ENCODE measurements at places on chromosomes 12 and 14. TPM values are rescaled to one million over a fixed set of nuclear protein-coding genes. Genes with fewer than 3 reads are reported as not detected.

- no peak for DNase-seq
Measured at GRCh38 chr14:93962701-93963601, 13.4 kb downstream of the ASB2 start.

DNA sequence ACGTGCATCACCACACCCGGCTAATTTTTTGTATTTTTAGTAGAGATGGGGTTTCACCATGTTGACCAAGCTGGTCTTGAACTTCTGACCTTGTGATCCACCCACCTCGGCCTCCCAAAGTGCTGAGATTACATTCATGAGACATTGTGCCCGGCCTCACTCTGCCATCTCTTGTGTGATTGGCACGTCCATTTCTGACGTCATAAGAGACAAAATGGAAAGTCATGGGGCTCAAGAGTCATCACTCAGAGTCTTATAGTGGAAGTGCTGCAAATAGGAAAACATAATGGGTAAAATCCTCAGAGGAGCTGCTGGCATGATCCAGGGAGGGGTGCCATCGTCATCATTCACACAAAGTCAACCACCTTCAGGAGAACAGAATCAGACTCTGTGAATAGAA lies 54.2 kb upstream of the GPATCH2L start:
- DNase-seq = no peak

DNA sequence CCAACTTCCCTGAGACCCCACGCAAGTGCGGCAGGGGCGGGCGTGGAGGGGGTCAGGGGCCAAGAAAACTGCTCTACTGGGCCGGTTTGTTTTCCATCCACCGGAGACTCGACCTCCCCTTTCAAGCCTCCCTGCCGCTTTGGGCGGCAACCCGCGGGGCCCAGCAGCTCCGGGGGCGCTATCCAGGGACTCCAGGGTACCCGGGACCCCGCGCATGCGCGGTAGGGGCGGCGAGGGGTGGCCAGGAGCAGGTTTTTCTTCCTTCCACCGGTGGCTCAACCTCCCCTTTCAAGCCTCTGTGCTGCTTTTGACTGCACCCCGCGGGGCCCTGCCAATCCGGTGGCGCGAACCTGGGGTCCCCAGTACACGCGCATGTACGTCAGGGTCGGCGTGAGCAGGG lies 323.5 kb downstream of the ALG10 start:
- no peak for DNase-seq

- no peak for DNase-seq
Measured at GRCh38 chr12:90978117-90978770, 23.3 kb upstream of the CCER1 start.

- DNase-seq = no peak
Measured at GRCh38 chr12:6887460-6887859, 14.4 kb upstream of the SPSB2 start.

GRCh38 chr12:9118158-9118557 lies 2.4 kb upstream of the A2M start:
- no peak for DNase-seq

DNA sequence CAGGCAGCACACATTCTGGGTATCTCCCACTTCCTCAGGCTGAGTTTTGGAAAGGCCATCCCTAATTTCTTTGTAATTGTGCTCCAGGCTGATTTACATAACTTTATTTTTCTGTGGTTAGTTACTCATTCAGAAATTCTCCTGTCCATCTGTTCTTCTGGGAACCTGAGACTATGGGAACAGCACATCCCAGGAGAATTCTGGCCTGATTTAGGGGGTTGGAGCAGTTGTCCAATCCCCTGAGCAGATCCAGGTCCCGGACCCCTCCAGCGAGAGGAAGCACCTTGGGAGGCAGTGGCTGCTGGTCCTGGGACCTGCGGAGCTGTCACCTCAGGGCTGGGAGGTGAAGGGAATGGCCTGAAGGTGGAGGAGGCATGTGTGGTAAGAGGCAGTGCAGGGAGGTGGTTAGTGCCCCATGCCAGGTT lies 40.4 kb downstream of the TSPAN9 start:
- no peak for DNase-seq

- no peak for DNase-seq
Measured at GRCh38 chr14:68230202-68230949, 410.8 kb downstream of the RAD51B start.

GRCh38 chr12:120855823-120856588 lies 48.2 kb downstream of the SPPL3 start:
- no peak for DNase-seq

GRCh38 chr12:85225501-85225900 lies 54.5 kb upstream of the ALX1 start:
- no peak for DNase-seq

- DNase-seq = no peak
Measured at GRCh38 chr12:47967461-47968321, 4.3 kb downstream of the TMEM106C start.

DNA sequence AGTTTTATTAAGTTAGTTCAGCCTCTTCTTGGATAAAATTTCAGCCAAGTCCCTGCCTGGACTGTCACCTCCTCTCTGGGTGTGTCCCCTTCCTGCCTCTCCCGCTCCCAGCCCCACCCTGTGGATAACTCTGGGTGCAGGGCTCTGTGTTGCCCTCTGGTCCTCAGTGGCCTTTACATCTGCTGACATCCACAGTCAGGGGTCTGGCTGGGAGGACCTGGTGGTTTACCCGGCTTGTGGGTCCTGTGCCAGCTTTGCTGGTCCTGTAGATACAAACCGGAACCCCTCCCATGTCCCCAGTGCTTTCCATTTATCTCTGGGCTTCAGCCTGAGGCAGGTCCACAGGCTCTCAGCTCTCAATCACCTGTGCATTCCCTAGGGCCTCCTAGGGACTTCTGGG lies 28.9 kb upstream of the PLEKHG3 start:
- DNase-seq = no peak

DNA sequence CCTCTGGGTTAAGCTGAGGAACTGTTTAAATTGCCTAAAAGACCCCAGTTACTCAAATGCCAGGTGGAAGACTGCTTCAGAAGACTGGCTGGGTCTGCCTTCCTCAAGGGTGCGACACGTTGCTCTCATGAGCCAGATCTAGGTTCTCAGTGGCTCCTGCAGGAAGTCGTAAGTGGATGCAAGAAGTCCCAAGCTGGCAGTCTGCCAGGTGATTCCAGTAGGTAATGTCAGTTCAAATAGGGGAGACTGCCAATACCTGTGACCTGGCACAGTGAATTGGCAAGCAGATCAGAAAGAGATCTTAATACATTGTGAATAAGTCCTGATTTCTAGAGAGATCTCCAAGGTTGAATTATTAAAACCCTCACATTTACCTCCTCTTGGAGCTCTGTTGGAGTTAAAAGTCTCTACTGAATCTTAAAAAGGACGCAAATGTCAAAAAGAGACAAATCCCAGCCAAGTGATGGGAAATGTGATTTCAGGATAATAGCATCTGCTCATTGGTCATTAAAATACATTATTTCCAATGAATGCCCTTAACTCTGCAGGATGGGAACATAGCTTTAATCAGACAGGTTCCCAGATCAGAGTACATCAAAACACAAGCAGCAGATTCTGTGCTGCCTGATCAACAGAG lies 98.8 kb upstream of the FRMD6 start:
- no peak for DNase-seq

DNA sequence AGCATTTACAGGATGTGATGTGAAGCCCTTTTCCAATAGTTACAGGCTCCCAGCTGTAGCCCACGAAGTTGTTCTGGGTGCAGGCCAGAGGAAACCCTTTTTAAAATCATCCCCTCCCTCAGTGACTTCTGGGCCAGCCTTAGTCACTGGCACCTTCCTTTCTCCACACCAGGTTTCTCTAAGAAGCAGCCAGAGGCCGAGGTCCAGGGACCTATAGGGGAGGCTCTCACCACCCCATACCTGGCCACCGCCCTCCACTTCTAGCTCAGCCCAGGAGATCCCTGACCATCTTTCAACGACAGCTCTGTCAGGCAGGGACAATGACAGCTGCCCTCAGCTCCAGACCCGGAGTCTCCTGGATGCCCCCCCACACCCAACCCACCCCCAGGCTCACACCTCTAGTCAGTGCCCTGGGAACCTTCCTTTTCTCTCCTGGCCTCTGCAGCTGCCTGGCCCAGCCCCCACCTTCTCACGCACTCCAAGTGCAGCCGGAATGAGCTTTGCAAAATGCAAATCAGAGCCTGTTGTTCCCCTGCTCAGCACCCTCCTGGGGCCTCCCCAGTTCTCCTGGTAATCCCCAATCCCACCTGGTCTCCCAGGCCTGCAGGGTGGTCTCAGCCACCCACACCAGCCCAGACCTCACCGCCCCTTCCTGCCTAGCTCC lies 46.7 kb downstream of the TESC start:
- no peak for DNase-seq

DNA sequence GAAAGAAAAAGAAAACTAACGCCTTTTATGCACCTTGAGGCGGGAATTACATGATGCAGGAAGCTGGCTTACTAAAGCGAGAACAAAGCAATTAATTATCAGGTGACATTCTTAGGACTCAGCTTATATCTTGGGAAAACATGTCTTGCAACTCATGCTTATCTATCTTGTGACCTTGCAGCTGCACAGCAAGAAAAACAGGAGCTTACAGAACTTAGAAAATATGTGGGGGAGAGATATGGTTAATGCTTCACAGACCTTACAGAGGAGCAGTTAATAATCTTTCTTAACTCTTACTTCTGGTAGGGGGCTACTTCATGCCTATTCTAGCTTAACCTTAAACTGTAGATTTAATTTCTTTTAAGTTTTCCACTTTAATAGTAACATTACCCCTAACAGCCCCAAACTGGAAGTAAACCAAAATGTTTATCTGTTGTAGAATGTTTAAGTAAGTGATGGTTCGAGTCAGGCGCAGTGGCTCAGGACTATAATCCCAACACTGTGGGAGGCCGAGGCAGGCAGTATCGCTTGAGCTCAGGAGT lies 13.2 kb upstream of the OR11G2 start:
- DNase-seq = no peak

GRCh38 chr12:49868952-49869815 lies 26.3 kb upstream of the BCDIN3D start:
- DNase-seq = no peak

GRCh38 chr14:72892879-72893635 lies 844 bp downstream of the DPF3 start:
- DNase-seq = no peak

DNA sequence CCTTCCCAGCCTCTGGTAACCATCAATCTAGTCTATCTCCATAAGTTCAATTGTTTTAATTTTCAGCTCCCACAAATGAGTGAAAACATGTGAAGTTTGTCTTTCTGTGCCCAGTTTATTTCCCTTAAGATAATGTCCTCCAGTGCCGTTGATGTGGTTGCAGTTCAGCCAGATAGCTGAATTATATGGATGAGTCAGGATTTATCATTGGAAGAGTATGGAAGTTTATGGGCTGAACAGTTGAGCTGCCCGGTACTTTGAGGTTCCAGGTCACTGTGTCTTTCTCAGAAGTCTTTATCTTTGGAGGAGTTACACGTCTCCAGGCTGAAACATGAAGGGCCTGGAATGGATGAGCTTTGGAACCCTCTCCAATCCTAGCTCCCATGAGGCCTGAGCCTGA lies 120.1 kb downstream of the ASCL4 start:
- no peak for DNase-seq

DNA sequence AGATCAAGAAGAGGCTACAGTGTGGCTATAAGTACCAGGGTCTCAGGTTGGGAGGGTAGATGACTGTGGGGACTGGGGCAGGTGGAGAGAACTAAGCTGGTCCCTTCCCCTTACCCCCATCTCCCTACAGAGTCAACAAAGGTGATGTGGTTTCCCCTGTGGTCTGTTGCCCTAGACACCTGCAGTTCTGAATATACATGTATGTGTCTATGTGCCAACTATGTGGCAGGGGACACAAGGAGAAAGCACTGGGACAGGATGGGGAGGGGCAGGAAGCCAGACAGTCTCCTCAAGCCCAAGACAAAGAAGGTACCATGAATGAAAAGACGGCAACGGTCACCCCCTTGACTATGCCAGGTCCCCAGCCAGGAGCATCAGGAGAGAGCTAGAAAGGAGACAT lies 4.5 kb upstream of the HDAC7 start:
- no peak for DNase-seq

DNA sequence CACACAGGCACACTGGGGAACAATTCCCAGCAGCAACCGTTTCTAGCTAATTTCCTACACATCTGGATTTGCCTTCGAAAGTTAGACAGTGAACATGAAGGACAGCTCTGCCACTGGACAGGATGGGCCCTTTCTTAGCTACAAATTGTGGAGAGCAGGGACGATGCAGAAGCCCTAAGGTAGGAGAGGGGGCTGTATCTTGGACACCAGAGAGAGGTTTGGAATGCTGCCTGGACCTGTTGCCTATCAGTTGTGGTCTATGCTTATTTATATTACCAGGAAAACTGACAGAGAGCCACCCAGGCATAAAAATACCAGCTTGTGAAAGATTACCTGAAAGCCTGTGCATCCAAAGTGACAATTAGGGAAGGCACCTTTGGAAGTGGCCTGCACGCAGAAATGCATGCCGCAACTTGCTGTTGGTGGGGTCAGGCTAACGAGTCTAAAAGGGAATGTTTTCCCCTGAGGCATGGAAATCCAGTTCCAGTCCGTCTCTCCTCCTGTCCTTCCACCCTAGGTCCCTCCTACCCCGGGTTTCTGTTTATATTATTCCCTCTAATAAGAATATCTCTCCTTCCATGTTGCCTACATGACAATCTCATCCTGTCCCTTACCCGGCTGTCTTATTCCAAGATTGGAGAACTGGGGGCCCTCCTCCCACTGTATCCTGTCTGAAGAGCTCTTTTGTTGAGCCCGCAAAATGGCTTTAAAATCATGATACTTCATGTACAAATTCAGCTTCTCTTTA lies 60.2 kb downstream of the MDM2 start:
- no peak for DNase-seq

The FZD10 gene
- total RNA-seq = not detected

The HOXC5 gene
- 5.0 TPM for total RNA-seq

The KLRK1 gene
- 0.95 TPM for total RNA-seq

The LALBA gene
- not detected for total RNA-seq

The CD4 gene
- total RNA-seq = 0.23 TPM

The STXBP6 gene
- not detected for total RNA-seq

The AQP6 gene
- total RNA-seq = 0.31 TPM

The CLEC6A gene
- total RNA-seq = not detected

The CEP128 gene
- total RNA-seq = 9.3 TPM

The TSPAN8 gene
- 4.2 TPM for total RNA-seq

The HSPB8 gene
- total RNA-seq = 2.0 TPM

All from Panc1 (cell line).